ENCODE measurements at places on chromosomes 2 and 18.

DNA sequence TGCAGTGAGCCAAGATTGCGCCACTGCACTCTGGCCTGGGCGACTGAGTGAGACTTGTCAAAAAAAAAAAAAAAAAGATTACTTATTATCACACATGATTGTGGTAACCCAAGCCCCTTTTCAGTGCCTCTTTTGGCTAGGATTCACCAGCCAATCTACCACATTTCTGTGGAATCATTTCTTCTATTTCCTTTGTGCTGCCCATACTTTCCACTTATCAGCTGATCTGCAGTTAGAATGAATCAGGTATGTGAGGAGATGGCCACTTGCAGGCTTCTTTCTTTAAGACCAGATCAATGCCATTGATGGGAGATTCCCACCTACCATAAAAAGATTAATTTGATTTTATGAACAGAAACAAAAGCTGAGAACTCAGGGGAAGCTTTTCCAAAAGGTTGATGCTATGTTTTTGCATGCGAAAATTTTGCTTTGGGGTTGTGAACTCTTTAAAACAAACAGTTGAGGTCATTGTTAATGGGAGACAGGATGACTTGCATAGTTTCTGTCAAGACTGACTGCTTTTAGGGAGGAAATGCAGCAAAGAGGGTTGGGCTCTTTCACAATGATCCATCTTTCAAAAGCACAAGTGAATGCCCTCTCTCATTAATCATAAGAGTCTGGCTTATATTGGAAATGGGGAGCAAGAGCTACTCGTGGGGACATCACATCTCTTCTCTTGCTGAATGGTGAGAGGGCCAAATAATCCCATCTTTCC is 66.9 kb upstream of the CYP26B1 start:
- DNase-seq = no peak

DNA sequence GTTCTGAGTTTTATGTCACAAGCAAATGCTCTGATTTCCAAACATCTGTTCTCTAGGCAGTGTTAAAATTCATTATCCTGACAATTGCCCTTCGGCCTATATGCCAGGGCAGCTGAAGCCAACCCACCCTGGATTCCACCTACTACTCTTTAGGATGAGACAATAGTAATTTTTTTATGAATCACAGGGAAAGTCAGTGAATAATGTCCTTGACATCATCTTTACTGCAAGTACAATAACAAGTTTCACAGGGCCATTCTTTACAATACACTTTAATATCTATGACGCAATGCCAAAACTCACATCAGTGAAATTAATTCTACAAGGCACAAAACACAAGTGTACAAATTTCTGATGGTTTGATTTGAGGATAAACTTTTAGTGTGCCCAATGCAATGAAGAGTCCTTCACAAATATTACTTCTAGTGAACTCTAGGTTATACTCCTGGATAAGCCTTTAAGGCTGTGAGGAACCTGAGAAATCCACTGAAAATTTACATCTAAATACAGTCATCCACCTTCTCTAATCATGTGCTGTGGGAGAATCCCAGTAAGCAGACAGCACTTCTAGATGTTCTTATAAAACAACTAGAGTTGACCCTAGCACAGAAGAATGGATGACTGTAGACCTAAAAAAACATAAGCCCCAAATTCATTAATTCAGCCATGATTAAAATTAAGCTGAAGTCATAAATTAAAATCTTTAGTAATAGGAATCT is 77.3 kb upstream of the CTLA4 start:
- no peak for DNase-seq

- DNase-seq = no peak
These were observed 129.3 kb upstream of the CTAGE1 start for GRCh38 chr18:22546905-22547570.

DNA sequence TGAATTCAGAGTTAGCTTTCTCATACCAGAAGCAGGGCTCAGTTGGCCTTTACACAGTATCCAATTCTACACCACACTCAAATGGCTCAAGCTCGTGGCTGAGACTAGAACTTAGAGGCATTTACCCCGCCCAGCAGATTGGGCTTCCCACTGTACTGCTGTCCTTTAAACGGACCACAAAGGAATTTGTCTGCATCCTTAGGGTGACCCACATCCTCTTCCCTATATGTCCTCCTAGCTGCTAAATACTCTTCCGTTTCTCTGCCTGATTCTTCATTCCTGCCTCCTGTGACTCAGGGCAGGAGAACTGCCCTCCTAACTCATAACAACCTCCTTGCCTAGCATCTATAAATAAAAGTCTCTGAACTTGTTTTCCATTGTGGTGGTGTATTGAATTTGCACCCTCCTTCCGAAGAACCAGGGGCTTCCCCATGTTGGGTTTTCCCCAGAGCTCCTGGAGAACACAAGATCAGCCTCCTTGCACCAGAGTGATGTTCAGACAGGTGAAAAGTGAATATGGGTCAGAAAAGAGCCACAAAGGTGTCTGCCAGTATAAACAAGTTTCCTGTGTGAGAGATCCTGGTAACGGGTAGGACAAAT is 32.0 kb upstream of the MC4R start:
- DNase-seq = no peak

GRCh38 chr2:224915136-224915535 is 127.1 kb downstream of the DOCK10 start:
- DNase-seq = no peak

GRCh38 chr2:112588611-112589045 is 4.2 kb downstream of the CHCHD5 start:
- no peak for DNase-seq

GRCh38 chr2:147800316-147800715 is 44.5 kb upstream of the ACVR2A start:
- no peak for DNase-seq

- no peak for DNase-seq
These were observed 19.5 kb downstream of the ANKRD30B start for GRCh38 chr18:14767474-14767873.

DNA sequence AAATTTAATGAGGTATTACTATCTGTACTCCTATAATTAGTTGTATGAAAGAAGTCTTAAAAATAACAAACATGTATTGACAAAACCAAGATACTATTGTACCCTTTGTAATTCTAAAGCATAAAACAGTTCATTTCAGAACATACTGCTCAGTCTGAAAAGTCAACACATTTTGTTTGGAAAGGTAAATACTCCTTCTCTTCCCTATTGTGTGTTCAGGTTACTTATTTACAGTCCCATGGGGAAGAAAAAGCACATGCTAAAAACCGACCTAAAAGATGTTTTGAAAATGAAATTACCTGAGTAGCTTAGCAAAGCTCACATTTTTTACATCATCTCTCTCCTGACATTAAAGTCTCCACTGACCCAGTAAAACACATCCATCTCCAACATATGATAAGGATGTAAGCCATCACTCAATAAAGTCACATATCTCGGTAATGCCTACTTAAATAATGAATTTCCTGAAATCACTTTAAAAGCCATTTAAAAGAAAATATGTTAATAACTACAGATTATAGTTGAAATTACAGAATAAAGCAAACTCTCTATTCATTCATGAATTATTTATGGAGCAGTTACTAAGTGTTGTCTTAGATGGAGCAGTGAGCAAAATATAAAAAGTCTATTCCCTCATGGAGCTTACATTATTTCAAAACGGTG is 75.6 kb upstream of the FZD5 start:
- no peak for DNase-seq

GRCh38 chr18:5142131-5142530 is 54.9 kb downstream of the AKAIN1 start:
- no peak for DNase-seq

- DNase-seq = no peak
These were observed 163.1 kb downstream of the LAMA1 start for GRCh38 chr18:6954501-6954900.

DNA sequence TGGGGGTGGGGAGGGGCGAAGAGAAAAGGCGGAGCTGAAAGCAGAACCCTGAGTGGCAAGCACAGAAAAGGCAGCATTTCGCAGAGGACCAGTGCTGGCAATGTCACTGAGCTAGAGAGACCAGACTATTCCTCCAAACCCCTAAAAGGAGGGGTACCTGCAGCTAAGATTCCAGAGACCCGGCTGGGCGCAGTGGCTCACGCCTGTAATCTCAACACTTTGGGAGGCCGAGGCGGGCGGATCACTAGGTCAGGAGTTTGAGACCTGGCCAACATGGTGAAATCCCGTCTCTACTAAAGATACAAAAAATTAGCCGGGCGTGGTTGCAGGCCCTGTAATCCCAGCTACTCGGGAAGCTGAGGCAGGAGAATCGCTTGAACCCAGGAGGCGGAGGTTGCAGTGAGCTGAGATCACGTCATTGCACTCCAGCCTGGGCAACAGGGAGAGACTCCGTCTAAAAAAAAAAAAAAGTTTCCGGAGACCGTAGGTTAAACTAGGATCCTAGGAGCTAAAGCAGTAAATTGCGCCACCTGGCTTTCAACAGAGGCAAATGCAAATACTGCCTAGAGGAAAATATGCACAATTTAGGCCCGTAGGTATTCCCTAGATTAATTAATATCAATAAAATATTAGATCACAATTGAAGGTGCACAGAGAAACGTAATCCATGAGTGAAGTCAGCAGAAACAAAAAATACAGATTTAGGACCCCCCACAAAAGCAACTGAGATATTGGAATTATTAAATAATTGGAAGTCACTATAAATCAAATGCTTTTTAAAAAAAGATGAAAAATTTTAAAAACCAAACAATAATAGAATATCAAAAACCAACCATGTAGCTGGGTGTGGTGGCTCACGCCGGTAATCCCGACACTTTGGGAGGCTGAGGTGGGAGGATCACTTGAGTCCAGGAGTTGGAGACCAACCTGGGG is 4.9 kb downstream of the UCN start:
- DNase-seq = peak; percentile 74

- DNase-seq = no peak
These were observed 431.3 kb downstream of the TSN start for GRCh38 chr2:122186761-122187222.

DNA sequence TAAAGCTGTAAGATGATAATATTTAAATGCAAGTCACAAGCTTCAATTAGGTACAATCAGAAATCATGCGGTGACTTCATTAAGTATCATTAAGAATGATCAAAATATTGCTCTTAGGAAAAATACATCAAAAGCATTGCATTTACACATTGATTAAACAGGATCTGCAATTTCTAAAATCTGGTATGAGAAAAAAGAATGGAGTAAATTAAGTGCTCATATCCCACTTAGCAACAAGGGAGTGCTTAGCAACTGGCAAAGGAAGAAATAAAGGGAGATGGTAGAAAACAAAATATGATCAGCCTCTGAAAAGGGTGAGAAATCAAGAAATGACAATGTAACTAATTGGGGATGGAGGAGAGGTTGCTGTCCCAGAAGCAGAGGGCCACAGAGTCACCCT is 1918.2 kb upstream of the PIK3C3 start:
- no peak for DNase-seq

DNA sequence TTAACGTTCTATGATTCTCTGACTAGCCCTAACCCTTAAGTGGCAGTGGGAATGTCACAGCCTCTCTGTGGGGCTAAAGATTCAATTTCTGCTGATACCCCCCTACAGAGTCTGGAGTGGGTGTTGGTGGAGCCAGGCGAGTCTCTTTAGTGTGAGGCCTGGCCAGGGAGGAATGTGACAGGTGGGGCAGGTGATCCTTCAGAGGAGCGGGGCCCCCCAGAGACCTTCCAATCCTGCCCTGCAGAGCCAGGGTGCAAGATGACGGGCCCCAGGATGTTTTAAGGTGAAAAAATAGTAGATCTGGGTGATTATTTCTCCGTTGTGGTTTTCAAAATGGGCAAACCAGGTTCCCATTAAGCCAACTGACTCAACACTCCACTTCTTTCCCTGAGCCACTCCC is 28.2 kb upstream of the DNMT3A start:
- DNase-seq = no peak

DNA sequence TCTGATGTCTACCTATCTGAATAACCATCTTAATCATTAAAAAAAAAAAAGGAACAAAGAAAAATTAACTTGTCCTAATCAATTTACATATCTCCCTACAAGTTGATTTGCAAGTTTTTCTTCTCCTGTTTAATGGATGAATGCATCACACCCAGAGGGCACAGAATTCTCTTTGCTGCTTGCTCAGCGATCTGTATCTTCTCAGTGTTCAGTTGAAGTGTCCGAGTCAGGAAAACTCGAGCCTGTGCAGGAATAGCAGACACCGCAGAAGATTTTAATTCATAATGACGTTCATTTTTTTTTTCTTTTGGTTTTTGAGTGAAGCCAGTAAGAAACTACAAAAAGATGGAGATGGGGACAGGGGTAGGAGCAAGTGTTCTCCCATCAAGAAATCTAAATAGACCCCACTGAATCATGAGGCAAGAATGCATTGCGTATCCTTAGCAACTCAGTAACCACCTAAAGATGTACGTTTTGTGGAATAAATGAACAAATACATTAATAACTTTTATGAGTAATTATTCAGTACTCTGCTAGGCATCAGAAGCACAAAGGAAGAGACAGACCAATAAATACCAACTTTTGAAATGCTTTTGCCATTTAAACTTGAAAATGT is 675.5 kb downstream of the LRP1B start:
- no peak for DNase-seq

GRCh38 chr2:223941579-223942277 is 3.4 kb downstream of the WDFY1 start:
- no peak for DNase-seq

- DNase-seq = no peak
These were observed 268.6 kb downstream of the FIGN start for GRCh38 chr2:163467251-163467630.

- no peak for DNase-seq
These were observed 2.3 kb downstream of the ZC3H6 start for GRCh38 chr2:112277596-112278220.

DNA sequence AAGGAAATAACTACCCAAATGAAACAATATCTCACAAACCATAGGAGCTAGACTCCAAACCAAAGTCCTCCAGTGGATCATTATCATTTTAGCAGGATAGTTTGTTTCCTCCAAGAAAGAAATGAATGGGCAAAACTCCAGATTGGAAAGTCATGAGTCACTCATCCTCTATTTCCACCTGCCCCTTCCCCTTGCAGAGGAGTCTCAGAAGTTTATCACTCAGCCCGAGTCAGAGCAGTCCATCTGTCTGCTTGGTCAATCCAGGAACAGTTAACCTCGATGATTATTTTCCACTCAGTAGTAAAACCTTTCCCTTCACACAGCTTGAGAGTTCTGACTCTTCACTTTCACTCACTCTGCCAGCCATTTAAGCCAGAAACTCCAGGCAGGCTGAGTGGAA is 462.2 kb downstream of the BCL11A start:
- DNase-seq = no peak

- peak; percentile 14 for DNase-seq
These were observed 99.7 kb downstream of the MEP1B start for GRCh38 chr18:32289483-32290075.

DNA sequence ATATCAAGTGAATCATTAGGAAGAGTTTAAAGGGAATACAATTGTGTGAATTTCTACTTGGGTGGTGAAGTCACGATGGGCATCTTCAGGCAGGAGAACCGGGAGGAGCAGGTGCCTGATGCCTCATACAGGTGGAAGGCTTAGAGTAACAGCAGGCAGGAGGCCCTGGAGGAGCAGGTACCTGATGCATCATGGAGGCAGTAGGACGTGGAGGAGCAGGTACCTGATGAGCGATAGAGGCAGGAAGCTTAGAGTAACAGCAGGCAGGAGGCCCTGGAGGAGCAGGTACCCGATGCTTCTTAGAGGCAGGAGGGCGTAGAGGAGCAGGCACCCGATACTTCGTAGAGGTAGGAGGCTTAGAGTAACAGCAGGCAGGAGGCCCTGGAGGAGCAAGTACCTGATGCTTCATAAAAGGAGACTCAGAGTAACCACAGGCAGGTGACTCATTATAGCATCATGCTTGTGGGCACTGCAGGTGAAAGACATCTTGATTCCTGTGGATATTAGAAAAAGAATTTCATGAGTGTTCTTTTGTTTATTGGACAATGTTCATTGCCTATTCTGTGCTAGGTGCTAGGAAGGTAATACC is 133.9 kb downstream of the ATP9B start:
- DNase-seq = peak; percentile 39

Data from NCI-H2107 (cell line).